Activated CD4-positive, alpha-beta T cell treated with anti-CD3 and anti-CD28 coated beads for 48 hours (primary cell): ENCODE measurements at places on chromosomes 4 and X.

DNA sequence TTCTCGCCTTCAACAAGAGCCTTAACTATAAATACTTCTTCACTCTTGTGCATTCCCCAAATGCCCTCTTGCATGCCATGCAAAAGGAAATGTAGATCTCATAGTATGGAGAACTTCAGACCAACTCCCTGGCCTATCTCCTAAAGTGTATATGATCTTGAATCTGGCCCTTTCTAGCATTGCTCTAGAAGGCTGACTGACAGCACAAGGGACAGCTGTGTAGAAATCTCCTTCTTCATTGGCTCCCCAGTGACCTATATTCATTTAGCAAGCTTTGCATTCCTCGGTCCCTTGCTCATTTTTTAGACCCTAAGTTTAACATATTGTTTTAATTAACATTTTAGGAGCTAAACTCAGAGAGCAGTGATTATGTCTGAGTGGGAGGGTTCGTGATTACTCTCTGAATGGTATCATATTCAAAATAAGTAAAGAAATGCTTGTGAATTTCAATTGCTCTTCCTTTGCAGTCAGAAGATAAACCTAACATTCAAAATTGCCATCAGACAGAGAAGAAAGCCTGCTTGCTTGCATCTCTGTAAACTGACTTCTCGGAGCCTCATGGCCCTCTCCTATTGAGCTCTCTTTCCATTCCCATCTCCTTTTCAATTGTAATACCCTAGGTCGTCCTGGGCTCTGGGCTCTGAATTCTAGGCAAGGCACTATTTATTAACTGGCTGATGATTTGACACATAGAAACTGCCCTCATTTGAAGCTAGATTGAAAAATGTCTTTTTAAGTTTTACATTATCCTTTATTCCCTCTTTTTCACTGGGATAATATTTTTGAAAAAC is 120.3 kb upstream of the PRKG2 start:
- DNase-seq = no peak

- no peak for DNase-seq
Measured at GRCh38 chr4:178976861-178977260, 1534.6 kb upstream of the AGA start.

- no peak for DNase-seq
Measured at GRCh38 chr4:10611673-10612072, 72.9 kb downstream of the CLNK start.

DNA sequence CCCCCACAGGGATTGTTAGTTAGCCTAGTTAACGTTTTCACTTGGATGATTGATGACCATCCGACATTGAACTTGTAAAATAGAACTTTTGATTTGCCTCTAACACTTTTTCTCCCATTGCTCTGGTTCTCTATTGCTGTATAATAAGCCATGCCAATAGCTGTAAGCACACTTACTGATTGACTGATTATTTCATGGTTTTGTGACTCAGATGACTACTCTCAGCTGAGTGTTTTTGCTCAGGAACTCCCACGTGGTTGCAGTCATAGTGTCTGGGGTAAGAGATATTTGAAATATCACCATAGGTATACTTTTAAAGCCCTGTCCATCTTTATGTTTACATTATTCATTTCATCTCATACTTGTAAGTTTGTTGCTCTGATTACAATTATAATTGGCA is 1285.5 kb downstream of the STIM2 start:
- DNase-seq = no peak

GRCh38 chr4:153825126-153825525 is 36.2 kb upstream of the SFRP2 start:
- DNase-seq = no peak

- no peak for DNase-seq
Measured at GRCh38 chrX:96540111-96540631, 144.5 kb upstream of the DIAPH2 start.

DNA sequence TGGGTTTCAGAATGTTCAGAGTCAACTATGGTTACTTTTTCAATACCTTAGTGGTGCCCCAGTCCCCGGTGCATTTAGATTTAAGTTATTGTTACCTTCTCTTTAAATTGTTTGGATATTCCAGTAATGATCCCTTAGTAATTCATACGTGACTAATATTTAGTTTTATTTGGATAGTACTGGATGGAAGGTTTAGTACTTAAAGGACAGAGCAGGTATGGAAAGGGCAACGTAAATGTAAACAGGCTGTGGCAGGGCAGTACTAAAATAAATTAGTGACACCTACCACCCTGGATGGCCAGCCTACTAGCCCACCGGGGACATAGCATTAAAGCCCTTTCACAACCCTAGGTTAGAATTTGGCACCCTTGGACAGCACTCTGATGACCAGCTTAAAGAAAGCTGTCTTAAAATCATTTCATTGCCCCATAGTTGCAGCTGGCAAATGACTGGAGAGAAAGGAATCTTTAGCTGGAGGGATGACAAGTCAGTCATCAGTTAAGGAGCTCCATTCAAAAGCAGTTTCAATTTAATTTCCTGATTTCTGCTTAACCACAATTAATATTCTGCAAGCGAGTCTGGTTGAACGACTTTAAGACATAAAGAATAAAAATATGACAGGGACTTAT is 16.4 kb downstream of the PLP1 start:
- no peak for DNase-seq

DNA sequence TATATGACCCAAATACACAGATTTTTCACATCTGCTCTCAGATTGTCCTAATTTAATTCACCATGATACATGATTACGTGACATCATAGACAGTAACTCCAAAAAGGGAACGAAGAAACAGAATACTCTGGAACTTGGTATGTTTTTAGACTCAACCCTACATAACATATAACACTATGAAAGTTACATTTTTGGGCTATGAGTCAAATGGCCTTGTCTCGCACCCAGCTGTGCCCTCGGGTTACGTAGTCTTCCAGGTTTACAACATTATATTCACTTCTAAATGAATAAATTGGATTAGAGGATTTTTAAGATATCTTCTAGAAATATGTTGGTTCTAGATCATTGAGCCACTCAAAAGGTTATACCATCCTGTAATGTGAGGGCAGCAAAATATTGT is 2089.6 kb upstream of the TENM3 start:
- DNase-seq = no peak

- DNase-seq = no peak
Measured at GRCh38 chr4:145170223-145170622, 10.2 kb downstream of the OTUD4 start.

DNA sequence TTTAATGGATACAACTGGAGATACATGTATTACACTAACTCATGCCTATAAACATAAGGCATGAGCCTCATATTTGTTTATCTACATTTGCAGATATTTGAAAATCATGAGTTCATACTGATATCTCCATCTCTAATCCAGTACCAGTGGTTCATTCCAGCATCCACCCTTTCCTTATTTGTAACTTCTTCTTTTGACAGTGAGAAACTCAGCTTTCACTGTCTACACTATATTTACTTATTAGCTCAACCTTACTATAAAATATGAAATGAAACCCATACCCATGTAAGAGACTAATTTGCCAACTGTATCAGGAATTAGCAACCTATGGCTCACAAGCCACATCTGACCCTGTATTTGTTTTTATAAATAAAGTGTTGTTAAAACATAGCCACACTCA is 161.9 kb upstream of the GPRIN3 start:
- DNase-seq = no peak

- no peak for DNase-seq
Measured at GRCh38 chrX:149490100-149490499, 15.0 kb downstream of the IDS start.

DNA sequence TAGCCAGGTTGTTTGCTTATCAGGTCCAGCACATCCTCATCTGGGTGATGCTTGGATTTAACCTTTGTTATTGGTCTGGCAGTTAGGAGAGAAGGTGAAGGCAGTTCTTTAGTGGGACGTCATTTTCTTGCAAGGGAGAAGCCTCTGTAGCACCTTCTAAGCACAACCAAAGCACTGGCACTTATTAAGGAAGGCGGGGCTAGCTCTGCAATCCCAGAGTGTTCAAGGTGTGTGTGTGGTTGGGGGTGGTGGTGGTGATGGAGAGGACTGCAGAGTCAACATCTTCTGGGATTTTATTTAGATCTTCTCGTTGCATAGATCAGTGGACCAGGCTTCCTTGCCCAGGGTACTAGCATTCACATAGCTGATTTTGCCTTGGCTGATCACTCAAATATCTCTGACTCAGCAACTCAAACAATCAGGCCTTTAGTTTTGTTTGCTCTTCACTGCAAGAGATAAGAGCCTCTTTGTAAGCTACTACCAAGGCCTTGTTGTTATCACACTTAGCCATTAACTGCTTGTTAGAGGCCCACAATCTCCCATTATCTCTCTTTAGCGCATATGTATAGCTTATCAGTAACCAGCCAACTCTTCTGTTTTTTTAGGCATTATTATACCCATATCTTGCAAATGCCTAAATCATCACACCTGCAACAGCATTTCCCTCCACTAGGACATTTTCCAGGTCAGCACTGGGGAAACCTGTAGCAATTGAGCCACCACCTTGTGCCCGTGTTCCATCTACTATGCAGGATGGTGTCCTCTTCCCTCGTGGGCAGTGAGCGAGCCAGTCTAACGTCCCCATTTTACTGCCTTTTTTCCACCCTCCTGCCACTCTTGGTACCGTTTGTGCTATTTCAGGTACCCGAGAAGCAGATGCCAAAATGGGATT is 36.5 kb upstream of the LINC00632 start:
- DNase-seq = no peak

GRCh38 chr4:53907772-53908171 is 156.6 kb downstream of the CHIC2 start:
- no peak for DNase-seq

- no peak for DNase-seq
Measured at GRCh38 chr4:121978172-121978516, 26.3 kb upstream of the TRPC3 start.

GRCh38 chrX:70132877-70133302 is 357 bp upstream of the IGBP1 start:
- DNase-seq = no peak

- no peak for DNase-seq
Measured at GRCh38 chrX:53795576-53795975, 109.1 kb upstream of the HUWE1 start.

GRCh38 chr4:94232519-94232918 is 24.9 kb downstream of the SMARCAD1 start:
- no peak for DNase-seq

GRCh38 chr4:156820931-156821330 is 150.7 kb downstream of the PDGFC start:
- DNase-seq = no peak

GRCh38 chr4:38173935-38174518 is 213.8 kb downstream of the PTTG2 start:
- no peak for DNase-seq

DNA sequence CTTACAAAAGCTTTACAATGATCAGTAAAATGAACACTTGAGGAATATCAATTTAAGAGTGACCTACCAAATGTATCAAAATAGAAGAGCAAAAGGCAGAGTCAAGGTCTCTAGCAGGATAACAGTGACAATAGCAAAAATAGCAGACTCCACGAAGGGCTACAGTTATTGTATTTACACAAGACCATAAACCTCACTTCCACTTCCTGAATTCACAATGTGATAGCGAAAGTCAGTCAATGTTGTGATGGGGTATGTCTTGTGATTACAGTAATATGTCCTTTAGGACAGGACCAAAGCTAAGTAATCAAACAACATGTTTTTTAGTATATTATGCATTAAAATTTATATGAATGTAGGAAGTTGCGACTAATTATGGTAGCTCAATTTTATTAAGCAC is 139.6 kb downstream of the IQCM start:
- DNase-seq = no peak

- no peak for DNase-seq
Measured at GRCh38 chr4:183838987-183839712, 66.0 kb upstream of the STOX2 start.

GRCh38 chr4:117577686-117578311 is 456.5 kb upstream of the NDST3 start:
- no peak for DNase-seq

DNA sequence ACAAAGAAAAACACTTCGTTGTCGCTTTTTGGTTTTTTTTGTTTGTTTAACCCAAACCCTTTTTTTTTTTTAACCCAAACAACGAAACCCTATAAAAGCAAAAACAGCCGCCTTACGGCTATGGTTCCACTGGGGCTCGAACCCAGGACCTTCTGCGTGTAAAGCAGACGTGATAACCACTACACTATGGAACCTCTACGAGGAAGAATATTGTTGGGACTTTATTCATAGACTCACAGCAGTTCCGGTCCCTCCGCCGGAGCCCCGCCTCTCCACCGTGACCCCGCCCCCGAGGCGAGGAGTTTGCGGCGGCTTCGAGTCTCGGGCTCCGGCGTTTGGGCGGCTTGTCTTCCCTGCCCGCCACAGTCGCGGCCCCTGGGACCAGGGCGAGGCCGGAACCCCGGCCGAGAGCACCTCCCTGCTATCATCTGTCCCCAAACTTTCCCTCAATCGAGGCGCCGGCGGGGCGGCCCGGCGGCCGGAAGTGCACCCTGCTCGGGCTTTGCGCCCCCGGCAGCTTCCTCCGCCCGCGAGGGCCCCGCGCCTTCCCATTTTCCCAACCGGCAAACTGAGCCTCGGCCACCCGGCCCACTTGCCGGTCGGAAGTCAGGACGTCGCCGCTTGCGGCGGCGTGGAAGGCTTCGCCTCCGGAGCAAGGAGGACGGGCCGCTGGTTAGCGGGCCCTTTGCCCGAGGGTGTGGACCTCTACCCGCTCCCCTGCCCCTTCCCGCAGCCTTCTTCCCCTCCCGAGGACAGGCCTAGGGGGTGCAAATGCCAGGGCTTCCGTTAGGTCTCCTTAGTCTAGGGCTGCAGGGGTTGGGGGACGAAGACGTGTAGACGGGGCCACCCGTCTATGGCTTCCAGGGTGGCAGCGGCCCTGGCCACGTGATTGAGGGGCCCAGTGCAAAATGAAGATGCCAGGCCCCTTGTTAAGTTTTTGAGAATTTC is 3.2 kb upstream of the RS1 start:
- peak; percentile 77 for DNase-seq

DNA sequence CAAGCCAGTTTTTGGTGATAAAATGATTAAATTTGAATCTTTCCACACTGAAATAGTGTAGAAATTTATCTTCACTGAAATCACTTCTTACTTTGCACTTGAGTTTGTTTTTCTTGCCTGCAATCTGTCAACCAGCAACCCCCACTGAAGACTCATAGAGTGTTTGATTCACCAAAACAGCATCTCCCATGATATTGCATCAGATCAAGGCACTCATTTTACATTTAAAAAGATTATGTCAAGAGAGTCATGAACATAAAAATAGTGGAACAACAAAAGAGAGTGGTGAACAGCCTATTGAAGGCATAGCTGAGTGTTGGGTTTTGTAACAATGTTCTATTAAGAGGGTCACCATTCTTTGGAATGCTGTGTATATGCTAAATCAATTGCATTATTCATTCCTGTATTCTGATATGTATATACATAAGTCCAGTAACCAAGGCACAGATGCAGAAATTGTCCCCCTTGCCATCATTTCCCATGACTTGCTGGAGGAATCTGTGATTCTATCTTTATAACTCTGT is 1934.9 kb downstream of the ARAP2 start:
- DNase-seq = no peak

DNA sequence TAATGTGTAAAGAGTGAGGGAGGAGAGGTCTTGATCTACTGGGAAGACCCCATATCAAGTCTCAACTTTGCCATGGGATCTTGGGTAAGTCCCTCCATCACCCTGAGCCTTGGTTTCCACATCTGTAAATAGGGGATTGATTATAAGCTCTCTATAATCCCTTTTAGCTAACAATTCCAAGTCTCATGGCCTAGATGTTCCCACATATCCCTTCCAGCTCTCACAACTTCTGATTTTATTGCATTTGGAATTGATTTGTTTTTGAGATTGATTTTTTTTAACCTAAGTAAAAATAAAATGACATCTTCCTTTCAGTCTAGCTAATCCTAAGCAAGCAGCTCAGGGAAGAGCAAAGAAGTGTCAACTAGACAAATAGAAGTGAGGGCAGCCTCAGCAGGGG is 29.8 kb downstream of the SMIM20 start:
- DNase-seq = no peak

- no peak for DNase-seq
Measured at GRCh38 chr4:165560941-165561340, 182.1 kb downstream of the CPE start.
